ENCODE measurements at places on chromosomes 2 and 18.

- peaks cover 16% of the 10 kb centered on the region for H3K4me1 ChIP-seq
- DNase-seq = no peak
- H3K27me3 ChIP-seq = no peaks in the 10 kb centered on the region
- H3K4me3 ChIP-seq = no peak overlapping the region
- no peaks in the 10 kb centered on the region for H3K36me3 ChIP-seq
Measured at GRCh38 chr2:158598862-158599517, 142.2 kb downstream of the PKP4 start.

GRCh38 chr2:238487652-238488346, 61.1 kb downstream of the ASB1 start:
- no peaks in the 10 kb centered on the region for H3K4me1 ChIP-seq
- no peaks in the 10 kb centered on the region for H3K36me3 ChIP-seq
- no peak overlapping the region for H3K27ac ChIP-seq
- no peaks in the 10 kb centered on the region for H3K27me3 ChIP-seq
- no peak overlapping the region for H3K4me3 ChIP-seq
- peak; percentile 74 for DNase-seq

DNA sequence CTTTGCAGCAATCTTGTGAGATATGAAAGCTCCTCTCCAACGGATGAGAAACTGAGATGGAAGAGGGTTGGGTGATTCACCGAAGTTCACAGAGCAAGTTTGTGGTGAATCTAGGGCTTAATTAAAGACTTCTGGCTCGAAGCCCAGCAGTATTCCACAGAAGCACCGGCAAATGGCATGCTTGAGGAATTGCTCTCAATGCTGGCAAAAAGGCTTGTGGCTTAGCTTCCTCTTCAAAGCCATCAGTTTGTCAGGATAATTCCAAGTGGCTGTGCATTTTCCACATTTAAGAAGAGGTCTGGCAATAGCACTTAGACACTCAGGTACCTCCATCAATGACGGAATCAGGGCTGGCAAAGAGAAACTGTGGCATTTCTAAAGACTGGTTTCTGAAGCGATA, 98.7 kb upstream of the SLC66A3 start:
- H3K27ac ChIP-seq = no peak overlapping the region
- H3K27me3 ChIP-seq = no peaks in the 10 kb centered on the region
- DNase-seq = no peak

DNA sequence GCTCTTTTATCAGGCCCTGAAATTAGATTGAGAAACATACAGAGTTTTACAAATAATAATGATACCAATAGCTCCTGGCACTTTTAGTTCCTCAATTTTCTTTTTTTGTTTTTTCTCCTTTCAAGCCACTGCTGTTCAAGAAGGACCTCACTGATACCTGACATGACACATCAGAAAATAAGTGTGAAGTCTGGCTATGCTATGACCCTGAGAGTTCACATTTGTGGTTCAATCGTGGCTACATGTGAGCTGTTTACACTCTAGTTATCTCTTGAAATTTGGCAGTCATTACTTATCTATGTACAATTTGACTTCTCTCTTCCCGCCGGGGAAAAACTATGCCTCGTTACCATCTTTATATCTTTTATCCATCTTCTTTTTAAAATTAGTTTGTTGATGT, 686.5 kb downstream of the EPHA4 start:
- no peaks in the 10 kb centered on the region for H3K36me3 ChIP-seq
- no peaks in the 10 kb centered on the region for H3K27me3 ChIP-seq
- no peak for DNase-seq
- H3K4me3 ChIP-seq = no peak overlapping the region

GRCh38 chr2:189234991-189235390, 55.4 kb upstream of the COL5A2 start:
- no peak overlapping the region for H3K27ac ChIP-seq
- no peaks in the 10 kb centered on the region for H3K36me3 ChIP-seq
- H3K27me3 ChIP-seq = no peaks in the 10 kb centered on the region

- no peaks in the 10 kb centered on the region for H3K27me3 ChIP-seq
- peak within 1 kb of the TSS; percentile 61 for H3K4me3 ChIP-seq
- H3K4me1 ChIP-seq = no peaks in the 10 kb centered on the region
- H3K27ac ChIP-seq = peak within 1 kb of the TSS; percentile 65
- no peaks in the 10 kb centered on the region for H3K36me3 ChIP-seq
Measured at GRCh38 chr2:187554011-187554703, at the start of gene TFPI. Gene TFPI (minus strand): TSS chr2:187554435. CDS start chr2:187503768, 50,667 bp downstream.

Measured in esophagus muscularis mucosa (tissue), 4 donors.